ENCODE measurements at places on chromosomes 6 and 20. TPM values are rescaled to one million over a fixed set of nuclear protein-coding genes. Genes with fewer than 3 reads are reported as not detected.

Gene PPIL4
- total RNA-seq, result 18.1 TPM

Gene KIF25
- total RNA-seq, result 1.0 TPM

Gene PTGIS
- total RNA-seq, result 8.7 TPM

Gene ARMC2
- 1.8 TPM for total RNA-seq

Gene DDO
- total RNA-seq, result 1.8 TPM

Gene TNFAIP3
- 2.6 TPM for total RNA-seq

Gene CYP24A1
- 0.20 TPM for total RNA-seq

Gene KCNK15
- 0.20 TPM for total RNA-seq

Gene ZNF292
- total RNA-seq, result 21.7 TPM

Gene BPIFB4
- total RNA-seq, result not detected

Gene BNIP5
- total RNA-seq, result not detected

Gene SLCO4A1
- total RNA-seq, result 26.9 TPM

Gene MYCT1
- total RNA-seq, result 13.7 TPM

Gene PNPLA1
- total RNA-seq, result not detected

Gene ZNF184
- 6.0 TPM for total RNA-seq

Gene CDH26
- total RNA-seq, result 0.27 TPM

Gene FAM209A
- total RNA-seq, result not detected

Gene EYA2
- total RNA-seq, result 1.0 TPM

Gene OXT
- not detected for total RNA-seq

Gene CCM2L
- 5.8 TPM for total RNA-seq

Gene PLN
- 49.6 TPM for total RNA-seq

Gene RGS19
- total RNA-seq, result 1.8 TPM

Gene HLA-DQB1
- 0.22 TPM for total RNA-seq

Gene EYA4
- 33.7 TPM for total RNA-seq

Gene MYL9
- 7.3 TPM for total RNA-seq

Gene PRDM1
- 1.6 TPM for total RNA-seq

Gene COL9A1
- total RNA-seq, result not detected

Gene TNXB
- 33.2 TPM for total RNA-seq

Gene SPDEF
- total RNA-seq, result 0.16 TPM
